Heart right ventricle (tissue), 16 donors: ENCODE measurements at places on chromosomes 12 and 14. TPM values are rescaled to one million over a fixed set of nuclear protein-coding genes. Genes with fewer than 3 reads are reported as not detected.

DNA sequence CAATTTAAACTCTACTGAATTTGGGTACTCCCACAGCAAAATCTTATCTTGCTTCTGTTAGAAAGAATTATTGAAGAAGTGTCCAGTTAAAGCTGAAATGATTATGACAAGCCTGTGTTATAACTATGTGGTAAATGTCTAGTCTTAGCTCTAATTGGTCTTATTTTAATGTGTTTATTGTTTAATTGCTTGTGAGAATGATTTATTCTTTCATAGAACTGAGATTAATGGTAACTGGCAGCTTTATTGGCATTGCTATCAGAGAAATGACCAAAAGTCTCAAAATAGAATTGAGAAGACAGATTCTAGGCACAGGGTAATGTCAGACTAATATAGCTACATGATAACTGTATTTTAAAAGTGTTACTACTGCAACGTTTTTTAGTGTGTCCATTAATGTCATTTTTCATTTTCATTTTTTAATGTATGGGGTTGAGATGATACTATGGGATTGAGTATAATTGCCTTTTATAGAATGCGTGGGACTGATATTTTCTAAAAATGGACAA is 458.7 kb downstream of the AEBP2 start:
- peaks cover 14% of the 10 kb centered on the region for H3K4me1 ChIP-seq
- no peak overlapping the region for H3K4me3 ChIP-seq
- peak overlapping the region; percentile 61 for H3K27ac ChIP-seq
- DNase-seq, result no peak
- H3K36me3 ChIP-seq, result no peaks in the 10 kb centered on the region

Gene SPX
- total RNA-seq, result 19.1 TPM

Gene E2F7
- 0.64 TPM for total RNA-seq

Gene MANSC1
- 10.5 TPM for total RNA-seq

GRCh38 chr14:91575469-91576208 is 65.5 kb upstream of the PPP4R3A start:
- peaks cover 57% of the 10 kb centered on the region for H3K27me3 ChIP-seq
- H3K27ac ChIP-seq, result no peak overlapping the region
- H3K36me3 ChIP-seq, result no peaks in the 10 kb centered on the region

DNA sequence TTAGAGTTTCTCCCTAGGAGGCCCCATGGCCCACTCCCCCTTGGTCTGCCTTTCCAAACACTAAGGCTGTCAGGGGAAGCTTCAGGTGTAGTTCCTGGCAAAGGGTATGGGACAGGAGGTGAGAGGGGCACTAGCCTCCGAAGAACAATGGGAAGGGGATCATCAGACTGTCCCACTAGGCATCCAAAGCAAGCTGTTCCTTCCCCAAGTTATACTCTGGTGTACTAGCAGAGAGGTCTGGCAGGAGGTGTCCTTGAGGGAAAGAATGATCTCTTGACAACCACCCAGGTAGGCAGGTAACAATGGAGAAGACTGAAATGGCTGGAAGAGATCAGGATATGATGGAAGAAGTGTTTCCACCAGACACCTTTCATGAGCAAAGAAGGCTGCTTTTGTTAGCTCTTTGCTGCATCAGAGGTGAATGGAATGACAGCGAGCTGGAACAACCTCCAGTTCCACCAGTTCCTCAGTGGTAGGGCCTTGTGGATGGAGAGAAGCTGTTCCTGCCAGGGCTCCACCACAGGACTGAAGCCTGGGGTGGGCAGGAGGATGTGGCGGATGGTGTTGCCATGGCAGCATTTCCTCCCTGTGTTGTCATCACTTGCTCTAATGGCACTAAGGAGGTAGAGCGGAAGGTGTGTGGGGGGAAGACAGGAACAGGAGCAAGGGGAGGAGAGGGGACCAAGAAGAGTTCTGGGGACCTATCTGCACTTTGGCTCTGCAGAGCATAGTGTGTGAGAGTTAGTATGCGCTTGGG is 2.3 kb upstream of the AGAP2 start:
- peak overlapping the region; percentile 56 for H3K4me3 ChIP-seq
- H3K36me3 ChIP-seq, result no peaks in the 10 kb centered on the region
- H3K27ac ChIP-seq, result peak overlapping the region; percentile 69
- peaks cover 16% of the 10 kb centered on the region for H3K4me1 ChIP-seq

DNA sequence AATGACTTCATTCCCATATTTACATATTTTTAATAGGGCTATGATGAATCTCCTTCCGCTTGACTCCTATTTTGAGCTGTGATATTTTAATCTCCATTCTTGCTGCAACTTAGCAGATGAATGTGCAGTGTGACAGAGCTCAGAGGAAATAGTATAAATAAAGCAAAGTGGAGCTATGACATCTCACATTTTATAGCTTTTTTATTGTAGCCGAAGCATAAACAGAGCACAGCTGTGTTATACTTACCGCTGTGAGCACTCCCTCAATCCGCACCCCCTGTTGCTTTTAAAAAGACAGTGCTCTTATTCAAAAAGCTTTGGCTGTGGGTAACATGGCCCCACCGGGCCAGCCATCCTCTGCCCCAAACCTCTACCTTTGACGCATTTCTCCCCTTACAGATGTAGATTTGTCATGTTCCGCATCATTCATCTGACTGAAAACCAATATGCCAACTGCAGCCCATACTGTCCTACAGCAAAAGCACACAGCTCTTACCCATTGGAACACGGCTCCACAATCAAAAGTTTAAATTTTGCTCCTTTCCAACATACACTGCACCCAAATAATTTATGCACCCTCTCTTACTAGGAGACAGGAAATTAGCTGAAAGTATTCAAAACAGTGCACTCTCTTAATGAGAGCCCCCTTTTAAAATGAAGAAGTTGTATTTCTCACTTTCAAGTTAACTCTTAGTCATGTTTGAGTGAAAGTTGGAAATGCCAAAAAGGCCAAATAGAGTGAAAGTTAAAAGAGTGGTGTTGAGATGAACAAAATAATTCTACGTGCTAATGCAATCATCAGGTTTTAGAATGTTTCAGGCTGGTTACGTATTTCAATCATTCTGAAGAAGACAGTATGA is 429.3 kb upstream of the SOX5 start:
- no peaks in the 10 kb centered on the region for H3K4me1 ChIP-seq
- H3K27ac ChIP-seq, result no peak overlapping the region
- no peaks in the 10 kb centered on the region for H3K36me3 ChIP-seq
- DNase-seq, result no peak

GRCh38 chr14:70896981-70897380 is 10.3 kb upstream of the PCNX1 start:
- no peak for DNase-seq
- H3K36me3 ChIP-seq, result no peaks in the 10 kb centered on the region
- H3K4me1 ChIP-seq, result no peaks in the 10 kb centered on the region
- no peak overlapping the region for H3K27ac ChIP-seq
- no peak overlapping the region for H3K4me3 ChIP-seq

DNA sequence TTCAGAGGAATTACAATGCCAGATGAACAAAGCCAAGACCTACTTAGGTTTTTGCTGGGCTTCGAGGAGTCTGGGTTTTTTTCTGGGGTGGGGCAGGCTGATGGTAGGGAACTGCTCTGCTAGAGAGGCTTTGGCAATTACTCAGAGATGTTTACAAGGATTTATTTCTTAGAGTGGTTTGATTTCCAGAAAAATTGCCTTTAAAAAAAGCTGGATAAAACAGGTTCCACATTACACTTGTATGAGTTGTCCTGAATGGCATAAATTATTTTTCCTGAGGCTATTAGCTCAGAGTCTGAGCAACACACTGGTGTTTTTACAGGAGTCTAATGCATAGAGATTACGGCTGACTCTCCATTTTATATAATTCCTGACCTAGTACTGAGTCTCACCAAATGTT is 118.5 kb upstream of the FRMD6 start:
- H3K4me3 ChIP-seq, result no peak overlapping the region
- H3K27me3 ChIP-seq, result no peaks in the 10 kb centered on the region
- peaks cover 11% of the 10 kb centered on the region for H3K4me1 ChIP-seq

Gene GALNT6
- total RNA-seq, result 1.2 TPM

- H3K27ac ChIP-seq, result no peak overlapping the region
- no peaks in the 10 kb centered on the region for H3K27me3 ChIP-seq
- no peak for DNase-seq
These were observed 13.9 kb downstream of the ZDHHC17 start for GRCh38 chr12:76777765-76778216.

DNA sequence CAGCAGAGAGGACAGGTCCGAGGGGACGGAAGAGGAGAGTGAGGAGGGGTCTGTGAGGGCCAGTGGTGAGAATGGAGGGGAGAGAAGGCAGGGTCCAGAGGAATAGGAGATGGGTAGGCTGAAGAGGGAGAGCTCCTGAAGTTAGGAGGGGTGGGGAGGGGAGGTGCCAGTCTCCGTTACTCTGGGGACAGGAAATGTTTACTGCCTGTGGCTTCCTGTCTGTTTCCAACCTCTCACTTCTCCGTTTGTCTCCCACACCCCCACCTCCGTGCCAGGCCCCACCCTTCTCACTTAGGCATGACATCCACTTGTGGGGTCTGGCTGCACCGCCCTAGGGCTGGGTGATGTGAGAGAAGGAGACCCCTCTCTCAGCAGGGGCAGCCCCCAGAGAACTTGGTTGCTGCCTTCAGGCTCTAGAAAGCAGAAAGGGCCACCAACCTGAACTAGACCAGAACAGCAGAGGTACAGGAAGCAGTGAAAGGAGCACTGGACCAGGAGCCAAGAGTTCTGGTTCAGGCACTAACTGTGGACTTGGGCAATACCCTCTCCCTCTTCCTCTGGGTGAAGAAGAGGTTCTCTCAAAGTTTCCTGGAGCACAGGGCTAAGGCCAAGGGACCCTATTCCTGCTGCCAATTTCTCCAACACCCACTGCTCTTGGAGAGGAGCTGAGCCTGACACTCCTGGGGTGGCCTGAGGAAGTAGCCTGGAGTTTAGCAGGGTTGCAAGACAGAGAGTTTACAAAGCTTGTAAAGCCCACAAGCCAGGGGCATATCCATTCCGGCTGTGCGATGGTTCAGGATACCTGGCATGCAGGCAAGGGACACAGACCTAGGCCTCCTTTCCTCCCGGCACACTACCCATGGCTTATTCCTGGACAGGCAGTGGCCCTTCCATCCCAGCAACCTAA is 5.5 kb downstream of the ITGA5 start:
- peak; percentile 57 for DNase-seq
- H3K4me1 ChIP-seq, result peaks cover 90% of the 10 kb centered on the region
- peak overlapping the region; percentile 19 for H3K4me3 ChIP-seq
- H3K27ac ChIP-seq, result peak overlapping the region; percentile 86
- no peaks in the 10 kb centered on the region for H3K27me3 ChIP-seq

- DNase-seq, result no peak
- H3K4me3 ChIP-seq, result no peak overlapping the region
- no peaks in the 10 kb centered on the region for H3K27me3 ChIP-seq
These were observed 65.7 kb upstream of the AEBP2 start for GRCh38 chr12:19373586-19373985.

Gene TMED8
- total RNA-seq, result 5.2 TPM

Gene HSPB8
- total RNA-seq, result 720 TPM

- no peak overlapping the region for H3K4me3 ChIP-seq
- H3K27me3 ChIP-seq, result no peaks in the 10 kb centered on the region
- peaks cover 8% of the 10 kb centered on the region for H3K4me1 ChIP-seq
- no peaks in the 10 kb centered on the region for H3K36me3 ChIP-seq
- no peak for DNase-seq
These were observed 10.9 kb downstream of the MTA1 start for GRCh38 chr14:105430565-105430964.

GRCh38 chr14:91987192-91987591 is 39.7 kb upstream of the FBLN5 start:
- H3K4me1 ChIP-seq, result peaks cover 17% of the 10 kb centered on the region
- H3K36me3 ChIP-seq, result no peaks in the 10 kb centered on the region
- no peaks in the 10 kb centered on the region for H3K27me3 ChIP-seq
- no peak overlapping the region for H3K27ac ChIP-seq
- DNase-seq, result no peak

- H3K27me3 ChIP-seq, result no peaks in the 10 kb centered on the region
- no peak for DNase-seq
- H3K4me1 ChIP-seq, result no peaks in the 10 kb centered on the region
- H3K27ac ChIP-seq, result no peak overlapping the region
- H3K4me3 ChIP-seq, result no peak overlapping the region
These were observed 42.6 kb upstream of the PTPRR start for GRCh38 chr12:70963081-70963660.

Gene ADSS1
- 193 TPM for total RNA-seq

Gene MLXIP
- total RNA-seq, result 20.1 TPM

Gene RPS6KL1
- total RNA-seq, result 27.0 TPM

Gene SMOC1
- 0.93 TPM for total RNA-seq

GRCh38 chr14:68820536-68820935 is 27.7 kb upstream of the ZFP36L1 start:
- H3K4me3 ChIP-seq, result no peak overlapping the region
- DNase-seq, result no peak
- peaks cover 20% of the 10 kb centered on the region for H3K4me1 ChIP-seq
- H3K36me3 ChIP-seq, result no peaks in the 10 kb centered on the region

Gene RASSF9
- 5.5 TPM for total RNA-seq

Gene CLEC7A
- total RNA-seq, result 0.94 TPM

Gene TGM1
- total RNA-seq, result 0.21 TPM

DNA sequence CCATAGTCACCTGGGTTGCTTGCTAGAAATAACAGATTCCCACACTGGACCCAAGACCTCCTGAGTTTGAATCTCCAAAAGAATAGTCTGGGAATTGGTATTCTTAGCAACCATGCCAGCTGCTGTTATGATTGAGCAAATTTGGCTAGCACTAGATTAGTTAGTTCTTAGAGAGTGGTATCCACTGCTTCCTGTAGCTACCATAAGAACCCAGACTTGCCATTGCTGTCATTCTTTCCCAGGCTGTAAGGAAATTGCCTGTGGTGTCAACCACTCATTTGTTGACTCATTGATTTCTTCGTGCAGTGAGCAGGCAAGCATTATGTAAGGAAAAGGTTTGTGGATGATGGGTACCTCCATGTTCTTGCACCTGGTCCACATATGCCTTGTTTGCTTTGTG is 201.8 kb upstream of the RGS6 start:
- peaks cover 4% of the 10 kb centered on the region for H3K4me1 ChIP-seq
- H3K4me3 ChIP-seq, result no peak overlapping the region
- H3K27ac ChIP-seq, result no peak overlapping the region
- H3K27me3 ChIP-seq, result no peaks in the 10 kb centered on the region
- no peak for DNase-seq

- DNase-seq, result no peak
- no peaks in the 10 kb centered on the region for H3K36me3 ChIP-seq
- H3K4me3 ChIP-seq, result no peak overlapping the region
- no peak overlapping the region for H3K27ac ChIP-seq
- H3K27me3 ChIP-seq, result no peaks in the 10 kb centered on the region
- H3K4me1 ChIP-seq, result no peaks in the 10 kb centered on the region
These were observed 451.3 kb downstream of the SNAPC1 start for GRCh38 chr14:62213516-62213915.

Gene OR4E1
- total RNA-seq, result 0.06 TPM

DNA sequence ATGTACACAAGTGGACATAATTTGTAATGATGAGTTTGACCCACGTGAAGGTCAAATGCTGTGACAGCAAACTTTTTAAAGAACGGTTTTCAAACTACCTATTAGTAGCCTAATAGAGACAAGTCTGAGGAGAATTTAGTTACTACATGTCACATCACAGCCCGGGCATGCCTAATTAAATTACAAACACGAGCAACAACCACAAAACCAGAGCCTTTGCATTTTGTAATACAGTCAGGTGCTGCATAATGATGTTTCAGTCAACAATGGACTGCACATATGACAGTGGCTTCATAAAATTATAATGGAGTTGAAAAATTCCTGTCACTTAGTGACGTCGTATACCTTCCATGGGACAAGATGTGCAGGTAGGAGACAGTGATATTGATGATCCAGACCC is 274.5 kb downstream of the DACT1 start:
- H3K4me3 ChIP-seq, result no peak overlapping the region
- H3K27ac ChIP-seq, result no peak overlapping the region
- no peak for DNase-seq
- no peaks in the 10 kb centered on the region for H3K4me1 ChIP-seq
- H3K27me3 ChIP-seq, result no peaks in the 10 kb centered on the region

Gene C1QL4
- total RNA-seq, result not detected

Gene ENDOU
- total RNA-seq, result 0.17 TPM
